ENCODE measurements at places on chromosomes 12 and 14. TPM values are rescaled to one million over a fixed set of nuclear protein-coding genes. Genes with fewer than 3 reads are reported as not detected.

Gene EIF2S3B
- 2.0 TPM for total RNA-seq

DNA sequence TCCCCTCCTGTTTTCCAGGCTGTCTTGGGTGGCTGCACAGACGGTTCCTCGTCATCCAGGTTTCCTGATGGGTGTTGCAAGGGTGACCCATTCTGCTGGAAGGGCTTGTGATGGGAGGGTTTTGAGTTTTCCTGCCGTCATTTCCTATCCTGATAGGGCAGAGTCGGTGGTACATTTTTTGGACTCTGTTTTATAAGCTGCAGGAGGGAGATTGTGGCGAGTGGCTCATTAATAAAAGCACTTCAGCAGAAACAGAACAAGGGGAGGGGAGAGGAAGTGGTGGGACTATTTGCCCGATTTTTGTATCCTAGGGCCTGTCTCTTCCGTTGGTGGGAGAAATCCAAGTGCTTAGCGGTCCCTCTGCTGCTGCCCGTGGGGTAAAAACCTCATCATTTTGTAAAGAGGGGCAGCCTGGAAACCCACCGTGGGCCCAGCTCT is 40.0 kb downstream of the TSPAN9 start:
- no peak for ATAC-seq

Gene MYH7
- total RNA-seq = 0.19 TPM

DNA sequence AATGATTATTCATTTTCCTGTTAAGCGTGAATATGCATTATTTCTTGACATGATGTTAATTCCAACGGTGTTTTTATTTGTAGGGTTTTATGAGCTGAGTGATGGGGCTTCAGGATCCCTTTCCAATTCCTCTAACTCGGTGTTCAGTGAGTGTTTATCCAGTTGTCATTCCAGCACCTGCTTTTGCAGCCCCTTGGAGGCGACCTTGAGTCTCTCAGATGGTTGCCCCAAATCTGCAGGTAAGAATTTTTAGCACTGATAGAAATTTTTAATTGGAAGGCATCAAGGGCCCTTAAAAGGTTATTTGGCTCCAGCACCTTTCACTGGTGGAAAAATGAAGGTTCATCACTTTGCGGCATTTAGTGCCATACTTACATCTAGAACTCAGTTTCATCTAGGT is 3.7 kb downstream of the DACT1 start:
- ATAC-seq = no peak

Gene SYT1
- 86.3 TPM for total RNA-seq

- ATAC-seq = no peak
Observed at GRCh38 chr14:44995196-44995595, 33.2 kb downstream of the TOGARAM1 start.

Gene KERA
- total RNA-seq = not detected

DNA sequence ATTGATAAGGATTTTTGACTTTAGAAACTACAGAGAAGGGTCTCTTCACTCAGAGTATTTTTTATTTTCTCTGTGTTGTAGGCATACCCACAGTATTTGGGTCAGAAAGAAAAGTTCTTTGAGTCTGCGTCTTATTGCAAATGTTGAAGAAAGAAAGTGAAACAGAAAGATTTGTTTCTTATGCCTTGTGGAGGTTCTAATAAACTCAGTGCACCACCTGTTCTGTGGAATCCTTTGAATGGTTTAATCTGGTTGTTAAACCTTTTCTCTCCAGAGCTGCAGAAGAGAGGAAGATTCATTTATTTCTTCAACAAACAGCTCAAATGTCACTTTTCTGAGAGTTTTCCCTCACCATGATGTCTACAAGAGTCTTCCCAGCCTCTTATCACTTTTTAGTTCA is 146.6 kb upstream of the PLEKHG7 start:
- no peak for ATAC-seq

DNA sequence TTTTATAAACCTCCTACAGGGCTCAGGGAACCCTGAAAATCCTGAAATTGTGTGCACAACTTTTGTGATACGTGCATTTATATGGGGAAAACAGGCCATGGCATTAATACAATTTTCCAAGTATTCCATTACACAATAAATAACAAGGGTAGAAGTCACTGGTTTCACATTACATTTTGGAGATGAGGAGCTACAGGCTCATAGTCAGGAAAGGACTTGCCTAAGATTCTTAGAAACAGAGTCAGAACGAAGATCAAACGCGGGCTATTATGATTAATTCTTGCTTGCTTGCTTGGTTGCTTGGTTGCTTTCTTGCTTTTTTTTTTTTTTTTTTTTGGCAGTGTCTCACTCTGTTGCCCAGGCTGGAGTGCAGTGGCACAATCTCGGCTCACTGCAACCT is 16.7 kb downstream of the NOS1 start:
- ATAC-seq = no peak

Gene RHOF
- 13.7 TPM for total RNA-seq

- no peak for ATAC-seq
Observed at GRCh38 chr14:30450631-30451545, 108.1 kb upstream of the G2E3 start.

- no peak for ATAC-seq
Observed at GRCh38 chr14:93234798-93235197, 27.7 kb downstream of the UBR7 start.

GRCh38 chr12:21526053-21526452 is at the start of gene SPX:
Gene SPX (plus strand): TSS chr12:21526296. CDS start chr12:21526473, 177 bp downstream.
- no peak for ATAC-seq

- no peak for ATAC-seq
Observed at GRCh38 chr12:25052196-25052913, 103.5 kb upstream of the BCAT1 start.

DNA sequence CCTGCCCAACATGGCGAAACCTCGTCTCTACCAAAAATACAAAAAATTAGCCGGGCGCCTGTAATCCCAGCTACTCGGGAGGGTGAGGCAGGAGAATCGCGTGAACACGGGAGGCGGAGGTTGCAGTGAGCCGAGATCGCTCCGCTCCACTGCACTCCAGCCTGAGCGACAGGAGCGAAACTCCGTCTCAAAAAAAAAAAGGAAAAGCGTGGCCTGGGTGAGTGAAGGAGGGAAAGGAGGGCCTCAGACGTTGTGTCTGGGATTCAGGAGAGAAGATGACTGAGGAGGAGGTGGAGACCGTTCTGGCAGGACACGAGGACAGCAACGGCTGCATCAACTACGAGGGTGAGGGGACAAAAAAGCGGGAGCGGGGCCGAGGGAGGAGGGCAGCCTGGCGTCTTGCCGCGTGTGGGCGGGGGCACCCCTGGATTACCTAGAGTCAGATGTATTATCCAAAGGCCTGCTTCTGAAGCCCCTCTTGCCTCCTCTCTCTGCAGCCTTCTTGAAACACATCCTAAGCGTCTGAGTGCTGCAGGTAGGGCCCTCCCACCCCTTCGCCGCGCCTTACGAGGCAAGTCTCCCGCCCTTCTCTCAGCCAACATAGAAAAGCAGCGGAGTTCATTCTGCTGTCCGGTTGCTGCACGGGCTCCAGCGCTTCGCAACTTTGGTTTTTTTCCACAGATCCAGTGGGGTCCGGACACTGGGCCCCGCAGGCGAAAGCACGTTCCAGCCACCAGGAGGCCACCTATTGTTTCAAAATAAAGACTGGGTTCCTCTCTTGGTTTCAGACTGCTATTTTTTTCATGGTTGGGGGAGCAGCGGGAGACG is 744 bp upstream of the MYL6 start:
- ATAC-seq = peak; percentile 27

DNA sequence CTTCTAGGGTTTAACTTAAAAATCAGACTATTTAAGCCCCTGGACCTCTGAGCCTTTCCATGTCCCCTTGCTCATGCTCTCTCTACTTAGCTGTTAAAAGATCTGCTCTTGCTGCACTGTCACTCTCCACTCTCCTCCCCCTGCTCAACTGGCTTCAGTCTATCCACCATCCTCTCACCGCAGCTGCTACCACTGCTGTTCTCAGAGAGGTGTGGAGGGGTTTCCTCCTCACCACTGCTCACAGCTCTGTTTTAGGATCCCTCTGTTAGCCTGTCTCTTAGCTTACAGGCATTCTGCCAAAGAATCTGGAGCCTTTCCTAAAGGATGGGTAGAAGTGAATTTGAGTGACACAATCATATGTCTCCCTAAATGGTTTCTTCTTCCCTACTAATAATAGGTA is 43.7 kb upstream of the ATP2B1 start:
- ATAC-seq = no peak

Gene FAIM2
- 18.3 TPM for total RNA-seq

Gene AQP2
- total RNA-seq = 0.14 TPM

DNA sequence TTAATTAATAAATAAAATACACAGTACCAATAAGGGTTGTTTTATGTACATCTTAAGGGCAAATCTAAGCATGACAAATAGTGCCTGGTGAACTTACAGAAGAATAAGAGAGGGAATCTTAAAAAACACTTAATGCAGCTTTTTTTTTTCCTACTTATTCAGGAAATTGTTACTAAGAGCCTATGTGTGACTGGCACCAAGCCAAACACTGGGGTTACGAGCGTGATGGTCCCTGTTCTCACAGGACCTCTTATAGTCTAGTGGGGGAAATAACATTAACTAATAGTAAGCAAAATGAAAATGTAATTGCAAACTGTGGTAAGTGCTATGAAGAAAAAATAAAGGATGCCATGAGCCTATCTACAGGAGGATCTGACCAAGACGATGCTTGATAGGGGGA is 53.6 kb downstream of the RTN1 start:
- no peak for ATAC-seq

GRCh38 chr12:31967539-31967938 is 8.3 kb downstream of the RESF1 start:
- ATAC-seq = no peak

DNA sequence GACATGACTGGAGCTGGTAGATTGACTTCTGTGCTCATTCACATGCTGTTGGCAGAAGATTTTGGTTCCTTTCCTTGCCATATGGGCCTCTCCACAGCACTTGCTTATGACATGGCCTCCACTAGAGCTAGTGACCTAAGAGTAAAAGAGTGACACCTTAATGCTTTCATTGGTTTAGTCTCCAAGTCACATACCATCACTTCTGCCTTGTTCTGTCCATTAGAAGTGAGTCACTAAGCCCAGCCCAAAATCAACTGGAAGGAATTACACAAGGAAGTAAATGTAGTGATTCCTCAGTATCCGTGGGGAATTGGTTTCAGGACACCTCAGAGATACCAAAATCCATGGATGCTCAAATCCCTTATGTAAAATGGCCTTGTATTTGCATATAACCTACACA is 81.3 kb downstream of the PPHLN1 start:
- no peak for ATAC-seq

DNA sequence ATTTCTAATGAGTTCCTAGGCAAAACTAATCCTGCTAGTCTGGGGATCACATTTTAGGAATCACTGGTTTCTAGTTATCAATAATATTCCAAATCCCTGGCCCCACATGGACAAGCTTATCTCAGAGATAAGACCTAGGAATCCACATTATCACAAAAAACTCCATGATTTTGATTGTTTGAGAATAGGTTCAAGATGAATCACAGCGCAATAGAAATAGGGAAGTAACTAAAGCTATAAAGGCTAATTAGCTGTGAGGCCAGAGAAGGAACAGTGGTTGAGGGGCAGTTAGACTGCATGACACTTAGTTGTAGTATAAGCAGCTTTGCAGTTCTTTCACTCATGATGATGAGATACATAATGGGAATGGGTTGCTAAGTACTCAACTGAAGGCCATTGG is 13.1 kb upstream of the ATP5F1B start:
- ATAC-seq = no peak

- ATAC-seq = no peak
Observed at GRCh38 chr12:5008661-5009060, 35.0 kb upstream of the KCNA5 start.

- no peak for ATAC-seq
Observed at GRCh38 chr12:91769736-91770135, 375.9 kb downstream of the BTG1 start.

DNA sequence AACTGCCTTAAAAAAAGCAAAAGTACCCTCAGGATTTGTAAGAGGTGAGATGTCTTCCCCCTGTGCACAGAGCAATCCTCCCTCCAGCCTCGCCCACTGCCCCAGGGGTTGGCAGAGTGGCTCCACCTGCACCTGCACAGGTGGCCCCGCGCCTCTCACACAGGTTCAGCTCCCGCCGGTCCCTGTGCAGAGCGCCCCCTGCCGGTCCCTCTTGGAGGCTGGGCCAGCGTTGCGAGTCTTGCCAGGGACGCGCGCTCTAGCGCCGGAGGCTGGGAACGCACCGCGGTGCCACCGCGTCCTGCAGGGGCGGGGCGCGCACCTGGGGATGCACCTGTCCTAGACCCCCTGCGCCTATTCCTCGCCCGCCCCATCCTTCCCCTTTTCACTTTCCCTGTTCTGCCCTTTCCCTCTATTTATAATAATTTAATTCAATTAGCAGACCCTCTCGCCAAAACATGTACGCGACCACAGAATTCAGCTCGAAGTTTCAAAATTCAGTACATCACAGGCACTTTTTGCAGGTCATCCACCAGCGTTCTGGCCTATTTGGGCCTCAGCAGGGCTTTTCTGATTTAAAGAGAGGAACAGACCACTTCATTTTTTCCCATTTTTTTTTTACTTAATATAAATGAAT is 618.6 kb downstream of the AACS start:
- ATAC-seq = no peak

Gene PTPRR
- total RNA-seq = 0.67 TPM

- no peak for ATAC-seq
Observed at GRCh38 chr12:104709692-104710435, 248.2 kb downstream of the SLC41A2 start.

DNA sequence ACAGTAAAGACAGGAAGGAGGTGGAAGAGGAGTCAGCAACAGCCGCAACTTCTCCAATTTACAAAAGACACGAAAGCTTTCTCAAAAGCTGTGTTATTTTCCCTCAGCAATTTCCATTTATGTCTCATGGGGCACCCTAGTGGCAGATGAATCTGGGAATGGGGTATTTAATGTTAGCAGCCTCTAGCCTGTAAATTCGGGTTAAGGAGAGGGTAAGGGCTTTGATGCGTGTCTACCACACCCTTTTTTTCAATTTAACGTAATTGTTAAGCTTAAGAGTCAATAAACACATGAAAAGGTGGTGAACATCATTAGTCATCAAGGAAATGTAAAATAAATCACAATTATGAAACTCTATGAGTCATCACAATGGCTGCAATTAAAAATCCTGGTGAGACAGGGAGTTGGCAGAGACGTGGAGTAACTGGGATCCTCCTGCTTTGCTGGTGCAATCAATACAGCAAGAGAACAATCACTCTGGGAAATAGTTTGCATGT is 986.4 kb downstream of the AACS start:
- ATAC-seq = peak; percentile 55

GRCh38 chr14:103597623-103598377 is 31.2 kb upstream of the KLC1 start:
- peak; percentile 88 for ATAC-seq

Gene FZD10
- total RNA-seq = 0.49 TPM

Gene KLHL33
- total RNA-seq = 0.53 TPM

- no peak for ATAC-seq
Observed at GRCh38 chr12:112848972-112849371, 57.4 kb downstream of the RPH3A start.

- ATAC-seq = peak; percentile 27
Observed at GRCh38 chr12:47122602-47123001, 42.8 kb upstream of the AMIGO2 start.

GRCh38 chr12:57902478-57902969 is 38.8 kb upstream of the ATP23 start:
- ATAC-seq = peak; percentile 65

Gene SOAT2
- total RNA-seq = not detected

Measured in motor neuron (in vitro differentiated cells).